ENCODE measurements at places on chromosomes 1 and 21. TPM values are rescaled to one million over a fixed set of nuclear protein-coding genes. Genes with fewer than 3 reads are reported as not detected.

The GPR61 gene
- 0.42 TPM for total RNA-seq

DNA sequence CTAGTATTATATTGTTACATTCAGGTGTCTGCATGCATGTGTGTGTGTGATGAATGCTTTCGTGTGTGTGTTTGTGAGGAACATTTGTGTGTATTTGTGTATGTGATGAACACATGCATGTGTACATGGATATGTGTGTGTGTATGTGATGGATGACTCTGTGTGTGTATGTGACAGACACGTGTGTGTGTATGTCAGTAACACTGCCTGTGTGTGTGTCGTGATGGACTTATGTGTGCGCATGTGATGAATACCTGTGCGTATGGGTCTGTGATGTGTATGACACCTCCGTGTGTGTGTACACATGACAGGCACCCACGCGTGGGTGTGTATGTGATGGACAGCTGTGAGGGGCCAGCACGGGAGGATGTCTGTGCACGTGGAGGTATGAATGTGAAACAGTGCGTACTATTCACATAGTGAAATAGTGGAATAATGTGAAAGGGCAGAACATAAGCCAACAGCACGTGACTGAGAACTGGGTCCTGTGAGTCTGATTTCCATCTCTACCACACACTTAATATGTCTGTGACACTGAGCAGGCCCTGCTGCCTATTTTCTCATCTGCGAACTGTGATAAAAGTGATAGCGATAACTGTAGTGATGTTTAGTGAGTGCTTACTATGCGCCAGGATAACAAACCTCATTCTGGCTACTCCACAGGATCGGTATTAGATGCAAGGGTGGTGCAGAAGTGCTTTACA, 41.8 kb upstream of the CSF3R start:
- no peak for DNase-seq

GRCh38 chr21:43893536-43894205, 28.6 kb downstream of the AGPAT3 start:
- DNase-seq: no peak

The FAM177B gene
- total RNA-seq: not detected

The RUNX1 gene
- total RNA-seq: 2.2 TPM
